ENCODE measurements at places on chromosomes 7 and 10.

DNA sequence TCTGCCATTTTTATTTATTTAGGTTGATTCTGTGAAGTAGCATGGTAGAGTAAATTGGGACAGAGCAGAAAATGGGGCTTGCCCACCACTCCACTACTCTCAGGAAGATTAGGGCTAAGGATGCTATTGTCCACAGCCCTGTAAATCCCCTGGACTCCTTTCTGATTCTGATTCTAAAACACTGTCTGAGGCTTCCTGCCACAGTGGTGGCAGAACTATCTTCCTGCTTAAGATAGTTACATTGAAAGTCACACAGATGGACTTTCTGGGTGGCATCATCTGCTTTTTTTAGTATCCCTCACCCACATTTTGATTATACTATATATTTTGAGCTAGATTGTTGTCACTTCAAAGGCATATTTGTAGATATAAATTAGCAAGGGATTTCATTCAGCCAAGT, 50.0 kb downstream of the SPAM1 start:
- no peak for DNase-seq

- DNase-seq, result no peak
Observed at GRCh38 chr7:137931823-137932222, 70.1 kb downstream of the CREB3L2 start.

GRCh38 chr7:123231021-123232000, 31.5 kb upstream of the SLC13A1 start:
- DNase-seq, result no peak

DNA sequence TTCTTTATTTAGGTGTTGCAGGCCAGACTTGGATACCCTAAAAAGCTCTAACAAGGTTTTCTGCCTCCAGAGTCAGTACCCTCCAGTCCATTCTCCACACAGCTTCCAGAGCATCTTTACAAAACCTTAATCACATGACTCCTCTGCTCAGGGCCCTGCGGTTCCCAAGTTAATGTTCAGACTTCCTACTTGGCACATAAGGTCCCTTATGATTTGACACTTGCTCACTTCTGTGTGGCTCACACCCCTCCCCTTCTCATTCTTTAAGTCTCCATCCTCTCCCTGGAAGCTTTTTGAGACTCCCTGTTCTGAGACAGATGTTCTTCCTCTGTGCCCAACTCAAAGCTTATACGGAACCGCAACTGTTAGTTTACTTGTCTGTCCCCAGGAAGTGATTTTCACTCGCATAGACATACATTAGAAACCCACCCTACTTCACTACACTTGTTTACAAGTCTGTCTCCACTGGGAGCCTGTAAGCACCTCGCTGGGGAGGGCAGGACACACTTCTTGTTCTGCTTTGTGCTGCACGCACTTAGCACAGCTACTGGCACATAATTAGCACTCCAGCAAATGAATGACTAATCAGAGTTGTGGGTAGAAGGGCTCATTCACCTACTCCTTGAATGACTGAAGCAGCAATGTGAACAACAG, 154.3 kb upstream of the LAMB4 start:
- DNase-seq, result peak; percentile 2

DNA sequence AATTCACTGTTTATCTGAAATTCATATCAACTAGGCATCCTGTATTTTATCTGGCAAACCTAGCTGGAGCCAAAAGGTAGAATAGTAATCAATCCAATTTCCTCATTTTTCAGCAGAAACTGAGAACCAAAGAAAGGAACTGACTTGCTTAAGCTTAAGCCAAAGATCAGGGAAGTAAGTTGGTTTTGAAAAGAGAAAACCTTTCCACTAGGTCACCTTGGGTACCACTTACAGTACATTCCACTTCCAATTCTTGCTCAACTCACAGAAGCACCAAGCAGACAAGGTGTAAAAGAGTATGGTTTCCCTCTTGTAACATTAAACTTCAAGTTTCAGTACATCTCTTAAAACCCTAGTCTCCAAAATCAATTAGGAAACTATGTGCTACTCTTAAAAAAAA, 79.6 kb downstream of the ZFAND4 start:
- DNase-seq, result no peak

DNA sequence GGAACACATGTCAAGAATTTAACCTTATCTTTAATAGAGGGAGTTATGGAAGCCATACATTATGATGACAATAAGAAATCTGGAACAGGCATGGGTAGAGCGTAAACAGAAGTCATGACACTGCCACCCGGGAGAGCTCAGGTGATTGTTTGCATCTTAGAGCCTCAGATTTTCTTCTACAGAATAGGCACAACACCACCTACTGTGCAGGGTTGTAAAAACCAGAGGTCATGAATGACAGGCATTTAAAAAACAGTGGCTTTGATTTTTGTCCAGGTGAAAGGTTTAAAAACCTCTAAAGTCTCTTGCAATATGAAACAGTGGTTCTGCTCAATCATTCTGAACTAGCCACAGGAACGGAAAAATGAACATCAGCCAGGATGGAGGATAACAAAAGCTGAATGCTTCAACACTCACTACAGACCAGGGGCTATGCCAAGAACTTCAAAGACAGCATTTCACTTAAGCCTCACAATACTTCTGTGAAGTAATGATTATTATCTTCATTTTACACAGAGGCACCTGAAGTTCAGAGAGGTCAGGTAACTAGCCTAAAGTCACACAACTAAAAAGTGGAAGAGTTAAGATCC, 123.8 kb downstream of the SLC25A13 start:
- no peak for DNase-seq

- no peak for DNase-seq
Observed at GRCh38 chr10:3655528-3655927, 129.5 kb downstream of the KLF6 start.

GRCh38 chr7:79471283-79471682, 17.8 kb upstream of the MAGI2 start:
- no peak for DNase-seq

- DNase-seq, result no peak
Observed at GRCh38 chr10:98224996-98225395, 43.0 kb downstream of the LOXL4 start.

DNA sequence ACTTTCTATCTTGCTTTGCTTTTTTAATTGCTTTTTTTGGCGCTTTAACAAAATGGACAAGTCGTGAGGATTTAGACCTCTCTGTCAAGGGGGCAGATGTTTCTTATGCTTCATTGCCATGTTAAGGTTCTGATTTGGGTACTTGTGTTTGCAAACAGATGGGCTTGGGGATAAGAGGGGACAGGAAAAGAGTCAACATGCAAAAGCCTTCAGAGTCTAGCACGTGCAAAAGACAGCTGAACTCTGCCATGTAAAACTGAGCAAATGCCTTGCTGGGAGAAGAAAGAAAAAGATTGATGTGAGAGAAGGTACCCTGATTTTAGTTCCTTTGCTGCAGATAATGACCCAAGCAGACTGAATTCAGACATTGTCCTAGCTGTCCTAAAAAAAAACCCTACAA, 173.1 kb downstream of the KIAA1217 start:
- no peak for DNase-seq

GRCh38 chr10:131911451-131911850, 10.6 kb downstream of the PPP2R2D start:
- no peak for DNase-seq

DNA sequence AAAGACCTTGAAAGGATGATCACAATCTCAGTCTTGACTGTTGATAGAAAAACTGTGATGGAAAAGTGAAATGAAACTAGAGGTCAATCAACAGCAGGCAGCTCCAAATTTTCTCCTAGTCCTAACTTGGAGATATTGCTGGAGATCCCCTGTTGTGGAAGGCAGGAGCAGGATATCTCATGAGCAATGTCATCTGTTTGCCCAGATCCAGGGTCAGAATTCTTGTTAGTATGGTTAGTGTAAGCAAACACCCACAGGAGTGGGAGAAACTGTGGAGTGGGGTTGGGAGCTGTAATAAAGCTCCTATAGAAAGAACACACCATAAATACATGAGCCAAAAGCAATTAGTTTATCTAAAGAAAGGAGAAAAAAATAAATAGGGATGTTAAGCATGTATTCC, 169.0 kb downstream of the AKR1D1 start:
- DNase-seq, result no peak

DNA sequence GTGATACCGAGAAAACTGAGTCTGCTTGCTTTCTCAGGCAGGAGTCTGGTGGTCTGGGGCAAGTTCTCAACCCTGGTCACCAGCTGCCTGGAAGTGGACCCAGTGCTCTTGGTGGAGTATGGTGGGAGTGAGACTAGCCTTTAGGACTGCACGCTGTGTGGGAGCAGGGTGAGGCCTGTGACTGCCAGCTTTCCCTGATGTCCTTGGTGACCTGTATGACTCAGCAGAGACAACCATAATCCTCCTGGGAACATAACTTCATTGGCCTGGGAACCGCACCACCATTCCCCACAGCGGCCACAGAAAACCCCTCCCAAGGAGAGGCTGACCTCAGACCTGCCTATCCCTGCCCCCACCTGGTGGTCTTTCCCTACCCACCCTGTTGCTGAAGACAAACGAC, 139.5 kb upstream of the CHRM2 start:
- DNase-seq, result no peak

- no peak for DNase-seq
Observed at GRCh38 chr10:59873896-59874295, 32.5 kb downstream of the CCDC6 start.

- no peak for DNase-seq
Observed at GRCh38 chr7:51633596-51633995, 317.0 kb upstream of the COBL start.

DNA sequence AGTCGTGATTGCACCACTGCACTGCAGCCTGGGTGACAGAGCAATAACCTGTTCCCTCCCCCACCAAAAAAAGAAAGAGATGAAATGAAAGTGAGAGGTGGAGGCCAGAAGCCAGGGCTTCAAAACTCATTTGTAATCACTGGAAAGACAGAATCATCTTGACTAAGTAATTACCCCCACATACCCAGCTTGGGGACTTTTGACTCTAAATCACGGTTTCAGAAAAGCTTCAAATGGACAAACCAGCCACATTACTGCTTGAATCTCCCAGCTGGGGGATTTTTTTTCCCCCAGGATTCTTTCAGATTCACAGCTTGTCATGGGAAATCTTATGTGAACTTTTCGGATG, 361.0 kb downstream of the FRMD4A start:
- DNase-seq, result peak; percentile 20

DNA sequence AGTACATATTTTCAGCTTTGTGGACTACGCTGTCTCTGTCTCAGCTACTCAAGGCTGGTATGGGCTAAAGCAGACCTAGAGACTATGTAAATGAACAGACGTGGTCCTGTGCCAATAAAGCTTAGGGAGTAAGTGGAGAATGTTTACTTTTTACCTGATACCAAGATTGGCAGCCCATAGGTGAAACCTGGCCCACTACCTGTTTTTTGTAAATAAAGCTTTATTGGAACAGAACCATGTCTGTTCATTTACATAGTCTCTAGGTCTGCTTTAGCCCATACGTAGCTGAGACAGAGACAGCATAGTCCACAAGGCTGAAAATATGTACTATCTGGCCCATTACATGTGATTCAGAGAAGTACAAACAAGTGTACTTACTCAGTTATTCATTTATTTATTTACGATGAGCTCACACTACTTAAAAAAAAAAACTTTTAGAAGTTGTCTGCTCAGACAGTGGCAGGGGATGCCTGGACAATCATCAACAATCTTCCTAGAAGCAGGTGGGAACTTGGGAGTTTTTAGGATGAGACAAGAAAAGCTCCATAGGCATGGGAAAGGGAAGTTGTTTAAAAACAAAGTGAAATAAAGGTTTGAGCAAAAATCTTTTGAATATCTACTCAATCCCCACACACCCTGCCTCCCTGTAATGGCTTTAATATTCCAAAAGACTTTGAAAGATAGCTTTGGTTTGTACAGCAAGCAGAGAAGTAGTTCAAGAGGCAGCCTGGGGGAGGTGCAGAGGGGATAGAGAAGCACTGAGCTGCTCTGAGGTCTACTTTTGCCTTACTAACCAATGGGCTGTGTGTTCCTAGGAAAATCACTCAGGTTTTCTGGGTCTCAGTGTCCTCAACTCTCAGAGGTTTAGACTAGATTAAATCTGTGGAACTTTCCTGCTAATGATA, 114.4 kb upstream of the AFAP1L2 start:
- DNase-seq, result no peak

- no peak for DNase-seq
Observed at GRCh38 chr7:36638586-36639263, 85.6 kb downstream of the AOAH start.

DNA sequence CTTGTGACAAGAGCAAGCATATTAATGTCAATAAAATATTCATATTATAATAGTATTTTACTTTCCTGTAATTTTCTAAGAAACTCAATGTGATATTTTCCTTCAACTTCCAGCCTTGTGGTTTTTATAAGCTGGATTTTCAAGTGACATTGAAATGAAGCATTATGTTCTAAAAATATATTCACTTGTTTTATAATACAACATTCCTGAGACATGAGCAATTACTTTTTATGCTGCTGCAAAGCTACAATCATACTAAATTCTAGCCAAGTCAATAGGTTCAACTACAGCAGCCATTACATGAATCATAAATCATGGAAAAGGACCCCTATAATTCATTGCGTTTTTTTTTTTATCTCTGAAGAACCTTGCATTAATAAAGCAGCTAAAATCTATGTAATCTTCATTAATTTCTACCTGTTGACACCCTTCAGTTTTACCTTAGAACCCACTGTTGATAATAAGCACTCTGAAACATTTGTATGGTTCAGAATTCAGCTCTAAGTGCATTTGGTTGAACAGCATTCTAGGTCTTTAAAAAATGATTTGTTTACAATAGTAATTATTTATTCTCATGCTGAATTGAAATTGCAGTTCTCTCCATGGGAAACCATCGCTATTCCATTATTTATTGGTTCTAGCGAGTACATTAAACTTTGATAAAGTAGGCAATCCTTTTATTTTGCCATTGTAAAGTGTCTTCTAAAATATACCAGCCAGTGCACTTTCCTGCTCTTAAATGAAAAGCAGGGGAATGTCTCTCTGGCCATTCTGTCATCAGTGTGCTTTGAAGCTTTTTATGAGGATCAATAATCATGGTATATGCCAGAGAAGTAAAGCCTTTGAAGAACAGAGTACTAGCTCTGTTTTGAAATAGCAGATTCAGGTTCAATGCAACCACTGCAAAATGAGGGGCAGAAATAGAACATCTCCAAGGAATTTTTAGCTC, 132.6 kb downstream of the GNAT3 start:
- no peak for DNase-seq

DNA sequence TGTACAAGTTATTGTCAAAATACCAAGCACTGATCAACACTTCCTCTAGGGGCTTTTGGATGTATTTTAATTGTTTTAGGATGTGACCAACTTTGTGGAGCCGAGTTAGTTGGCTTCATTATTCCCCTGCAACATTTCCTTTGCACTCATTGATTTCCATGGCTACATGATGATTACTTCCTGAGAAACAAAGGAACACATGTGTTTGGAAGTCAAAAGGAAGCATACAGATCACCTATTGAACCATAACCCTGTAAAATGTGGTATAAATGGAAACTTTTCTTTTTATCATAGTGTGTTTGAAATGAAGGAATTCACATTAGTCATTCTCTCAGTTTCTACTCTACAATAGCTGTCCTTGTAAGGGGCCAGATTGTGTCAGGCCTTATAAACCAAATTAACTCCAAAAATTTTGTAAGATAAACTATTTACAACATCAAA, 32.2 kb upstream of the EXOC6 start:
- DNase-seq, result no peak

DNA sequence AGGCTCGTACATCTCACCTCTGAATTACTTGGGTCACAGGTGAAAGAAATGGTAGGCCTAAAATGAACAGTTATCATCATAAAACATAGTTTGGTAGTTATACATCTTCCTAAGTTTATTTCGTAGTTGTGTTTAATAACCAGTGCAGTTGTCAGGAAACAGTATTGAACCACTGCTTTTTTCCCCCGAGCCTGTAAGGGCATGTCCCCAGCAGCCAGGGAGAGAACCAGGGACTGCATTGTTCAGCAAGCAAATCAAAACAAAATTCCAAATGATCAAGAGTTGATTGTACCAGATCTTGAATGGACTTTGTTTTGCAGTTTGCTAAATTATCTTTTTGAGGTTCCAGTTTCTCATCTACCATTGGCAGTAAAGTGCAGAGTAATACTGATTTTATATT, 2.4 kb downstream of the EIF4H start:
- no peak for DNase-seq
